ENCODE measurements at places on chromosomes 12 and 14.

- no peak for DNase-seq
These were observed 688.0 kb downstream of the VRK1 start for GRCh38 chr14:97485201-97485600.

GRCh38 chr12:27233814-27234213, 10.3 kb upstream of the STK38L start:
- no peak for DNase-seq

GRCh38 chr14:44982594-44982993, 20.6 kb downstream of the TOGARAM1 start:
- no peak for DNase-seq

DNA sequence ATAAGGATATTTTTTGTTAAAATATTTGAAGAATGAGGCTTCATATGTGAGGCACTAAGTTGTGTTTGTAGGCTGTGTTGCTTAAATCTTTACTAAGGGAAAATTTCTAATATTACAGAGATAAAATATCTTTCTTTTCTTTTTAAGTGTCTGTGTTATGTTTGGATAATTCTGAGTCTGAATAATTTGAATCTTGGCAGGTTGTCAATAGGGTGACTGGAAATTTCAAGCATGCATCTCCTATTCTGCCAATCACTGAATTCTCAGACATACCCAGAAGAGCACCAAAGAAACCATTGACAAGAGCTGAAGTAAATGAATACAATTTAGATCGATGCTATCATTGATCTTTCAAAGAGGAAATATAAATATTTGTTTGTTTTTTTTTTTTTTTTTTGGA, 29.4 kb downstream of the TMPO start:
- no peak for DNase-seq
